ENCODE measurements at places on chromosomes 4 and X.

DNA sequence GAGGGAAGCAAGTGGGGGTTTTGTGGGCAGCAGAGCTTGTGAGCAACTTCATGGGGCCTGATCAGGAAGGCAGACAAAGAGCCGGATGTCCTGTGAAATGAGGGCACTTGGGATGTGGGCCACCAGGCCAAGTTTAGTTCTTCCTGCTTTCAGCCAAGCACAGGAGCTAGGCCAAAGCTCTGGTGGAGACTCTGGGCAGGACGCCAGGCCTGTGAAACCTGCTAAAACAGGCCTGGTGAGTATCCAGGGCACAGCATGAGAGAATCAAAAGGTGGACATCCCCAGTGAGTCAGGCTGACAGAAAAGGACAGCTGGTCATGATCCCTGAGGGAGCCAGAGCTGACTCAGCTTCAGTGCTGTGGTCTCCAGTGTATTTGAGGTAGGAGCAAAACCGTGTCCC lies 95.7 kb downstream of the NPNT start:
- no peak for DNase-seq

- no peak for DNase-seq
Observed at GRCh38 chr4:124035364-124036041, 638.9 kb downstream of the SPRY1 start.

DNA sequence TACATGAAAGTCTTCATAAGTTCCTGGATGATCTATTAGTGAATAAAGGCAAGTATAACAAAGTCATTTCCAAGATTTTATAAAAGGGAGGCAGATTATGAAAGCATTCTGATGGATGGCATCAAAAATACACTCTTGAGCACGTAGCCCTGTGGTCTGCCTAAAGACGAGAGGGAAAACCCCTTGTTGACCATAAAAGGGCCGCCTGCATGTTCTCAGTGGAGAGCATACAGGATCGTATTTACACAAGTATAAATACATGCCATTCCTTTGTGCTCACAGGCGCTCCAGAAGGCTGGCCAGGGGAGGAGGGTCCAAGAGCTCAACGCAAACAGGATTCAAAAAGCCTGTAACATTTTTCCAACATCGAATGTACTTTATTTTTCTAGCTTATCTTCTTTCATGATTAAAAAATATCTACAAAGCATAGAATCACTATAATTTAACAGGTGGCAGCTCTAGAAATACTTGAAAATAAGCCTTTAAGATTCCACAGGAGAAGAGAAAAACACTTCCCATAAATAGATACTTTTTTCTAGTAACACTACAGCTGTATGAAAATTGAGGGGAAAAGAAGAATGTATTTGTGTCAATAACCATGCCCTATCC lies 29.6 kb downstream of the PDGFC start:
- no peak for DNase-seq

GRCh38 chr4:10203851-10204250 lies 87.3 kb upstream of the WDR1 start:
- no peak for DNase-seq

GRCh38 chr4:5760936-5761480 lies 50.0 kb downstream of the EVC start:
- DNase-seq = no peak

DNA sequence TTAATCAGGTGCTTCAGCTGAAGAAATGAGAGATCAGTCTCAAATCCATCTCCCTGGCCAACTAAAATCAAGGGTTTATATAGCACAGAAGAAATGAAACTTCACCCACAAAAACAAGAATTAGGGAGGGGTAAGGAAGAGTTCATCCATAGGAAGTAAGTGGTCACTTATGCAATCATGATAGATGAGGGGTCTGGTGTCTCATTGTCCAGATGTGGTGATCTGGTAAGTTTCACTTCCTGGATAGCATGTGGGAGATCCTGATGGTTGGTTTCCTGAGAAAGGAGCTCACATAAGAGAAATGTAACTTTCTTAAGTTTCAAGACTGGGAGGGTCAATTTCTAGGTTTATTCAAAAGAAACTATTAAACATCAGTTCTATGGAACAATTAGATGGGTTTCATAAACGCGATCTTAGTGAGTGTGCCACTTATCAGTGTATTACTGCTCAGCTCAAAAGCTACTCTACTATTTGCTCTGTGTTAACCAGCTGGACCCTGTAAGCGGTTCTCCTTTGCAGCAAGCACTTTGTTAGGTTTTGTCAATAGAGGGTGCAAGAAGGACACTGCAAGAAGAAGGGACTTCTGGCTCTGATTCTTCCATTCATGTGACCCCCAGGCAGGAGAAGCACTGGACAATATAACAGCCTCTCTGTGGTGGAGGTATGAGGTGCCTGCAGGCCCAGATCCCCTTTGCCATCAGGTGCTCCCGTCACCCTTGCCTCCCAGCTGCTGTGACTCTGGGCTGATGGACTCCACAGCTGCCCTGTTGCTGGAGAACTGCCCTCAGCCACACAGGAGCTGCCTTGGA lies 35.4 kb upstream of the HPSE start:
- no peak for DNase-seq

GRCh38 chr4:168766604-168767316 lies 243.3 kb downstream of the CBR4 start:
- no peak for DNase-seq

GRCh38 chr4:145213245-145213644 lies 32.9 kb upstream of the OTUD4 start:
- DNase-seq = no peak

GRCh38 chrX:149074398-149074797 lies 430.7 kb downstream of the IDS start:
- DNase-seq = no peak

DNA sequence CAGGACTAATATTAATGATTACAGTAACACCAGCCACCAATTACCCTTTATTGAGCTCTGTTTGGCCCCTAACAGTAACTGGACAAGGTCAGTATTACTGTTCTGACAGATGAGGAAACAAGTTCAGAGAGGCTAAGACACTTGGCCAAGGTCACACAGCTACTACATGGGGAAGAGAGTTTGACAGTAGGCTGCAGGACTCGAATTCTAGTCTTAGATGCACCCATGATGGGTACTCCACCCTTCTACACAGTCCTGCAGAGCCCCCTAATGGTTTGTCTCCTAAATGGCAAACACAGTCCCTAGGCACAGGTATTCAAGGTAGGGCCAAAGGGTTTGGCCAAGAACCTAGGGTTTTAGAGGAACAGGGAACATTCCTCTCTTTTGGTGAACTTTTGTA lies 93.9 kb downstream of the NSUN7 start:
- DNase-seq = no peak

DNA sequence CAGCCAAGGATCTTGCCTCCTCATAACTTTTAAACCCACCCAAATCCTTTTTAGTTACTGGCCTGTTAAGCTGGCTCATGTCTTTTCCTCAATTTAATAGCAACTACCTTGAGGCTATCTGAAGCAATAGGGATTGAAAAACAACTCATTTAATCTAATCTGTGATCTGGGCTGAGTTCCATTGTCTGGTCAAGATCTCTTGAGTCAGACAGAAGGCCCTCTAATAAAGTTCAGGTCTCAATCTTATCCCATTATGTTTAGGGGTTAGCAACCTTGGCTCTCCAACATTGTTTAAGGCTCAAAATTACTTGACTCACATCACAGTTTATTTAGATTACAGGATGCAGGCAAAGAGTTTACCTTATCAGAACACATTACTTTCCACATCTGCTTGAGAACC lies 436.1 kb downstream of the ANKRD50 start:
- no peak for DNase-seq

GRCh38 chr4:79833857-79834256 lies 239.2 kb downstream of the ANTXR2 start:
- DNase-seq = no peak

DNA sequence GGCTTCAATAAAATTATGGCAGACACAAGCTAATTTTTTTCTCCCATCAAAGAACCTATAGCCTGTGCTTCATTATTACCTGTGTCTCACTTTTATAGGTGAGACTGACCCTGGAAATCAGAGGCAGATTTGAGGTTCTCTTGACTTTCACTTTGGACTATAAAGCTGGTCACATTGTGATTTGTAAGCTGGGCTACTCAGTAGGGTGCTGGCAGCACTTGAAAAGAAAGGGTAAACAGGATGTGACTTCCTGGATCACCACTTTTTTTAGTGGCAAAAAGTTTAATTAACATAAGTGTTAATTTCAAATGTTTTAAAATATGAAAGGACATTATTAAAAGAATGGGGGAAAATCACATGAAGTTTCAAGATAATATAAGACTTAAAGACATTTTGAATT lies 50.6 kb upstream of the GATB start:
- DNase-seq = no peak

- no peak for DNase-seq
Observed at GRCh38 chr4:104217526-104217925, 277.2 kb downstream of the CXXC4 start.

- DNase-seq = no peak
Observed at GRCh38 chr4:2818351-2818939, 25.2 kb upstream of the ADD1 start.

DNA sequence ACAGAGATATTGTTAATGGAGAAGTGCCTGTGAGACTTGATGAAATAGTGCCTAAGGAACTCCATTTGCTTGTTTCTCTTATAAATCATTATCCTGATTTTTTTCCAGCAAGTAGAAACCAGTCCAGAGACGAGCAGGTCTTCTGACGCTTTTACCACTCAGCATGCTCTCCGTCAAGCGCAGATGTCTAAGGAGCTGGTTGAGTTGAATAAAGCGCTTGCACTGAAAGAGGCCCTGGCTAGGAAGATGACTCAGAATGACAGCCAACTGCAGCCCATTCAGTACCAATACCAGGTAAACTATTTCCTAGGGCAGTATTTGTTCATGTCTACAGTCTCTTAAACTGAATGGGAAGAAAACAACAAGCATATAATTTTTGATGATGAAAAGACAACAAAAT lies 63.6 kb downstream of the KIF4A start:
- no peak for DNase-seq

GRCh38 chrX:110450050-110450449 lies 91.4 kb downstream of the RTL9 start:
- peak; percentile 27 for DNase-seq

Data from stimulated activated CD4-positive, alpha-beta T cell treated with anti-CD3 and anti-CD28 coated beads, Interleukin-1b, Interleukin-23, amount 100 ng/mL, for 4 hours (primary cell).